Activated T-cell treated with anti-CD3 and anti-CD28 coated beads, Interleukin-2, amount 50 U/mL, for 48 hours (primary cell): ENCODE measurements at places on chromosomes 11 and 22.

GRCh38 chr11:61356706-61357105 is 5.0 kb downstream of the CYB561A3 start:
- no peak for DNase-seq

DNA sequence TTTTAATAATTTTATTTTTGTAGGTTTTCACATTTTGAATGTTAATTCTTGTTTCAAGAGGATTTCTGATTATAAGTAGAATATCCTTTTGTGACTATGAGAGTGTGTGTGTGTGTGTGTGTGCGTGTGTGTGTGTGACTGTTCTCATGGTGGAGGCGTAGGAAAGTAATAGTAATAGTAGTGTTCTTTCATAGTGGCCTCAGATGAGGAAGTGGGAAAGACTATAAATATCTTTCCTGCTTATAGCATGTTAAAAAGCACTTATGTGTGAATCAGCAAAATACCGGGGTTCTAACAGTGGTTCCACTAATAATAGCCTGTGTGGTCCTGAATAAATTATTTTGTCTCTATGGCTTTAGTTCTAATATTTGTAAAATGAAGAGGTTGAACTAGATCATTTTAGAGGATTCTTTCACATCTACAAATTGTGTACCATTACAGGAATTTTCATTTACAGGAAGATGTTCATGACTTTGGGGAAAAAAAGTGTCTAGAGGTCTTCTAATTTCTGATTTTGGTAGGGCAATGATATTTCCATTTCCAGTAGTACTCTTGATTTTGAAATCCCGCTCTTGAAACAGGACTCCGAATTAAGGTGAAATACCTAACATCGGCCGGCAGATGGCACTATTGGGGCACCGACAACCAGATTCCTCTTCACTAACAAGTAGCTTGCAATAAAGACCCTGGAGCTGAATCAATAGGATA is 29.9 kb upstream of the OR10G7 start:
- peak; percentile 77 for DNase-seq

- DNase-seq: no peak
Observed at GRCh38 chr11:47955061-47955755, 25.2 kb upstream of the PTPRJ start.

- no peak for DNase-seq
Observed at GRCh38 chr22:36759481-36760159, 16.3 kb downstream of the IFT27 start.

GRCh38 chr11:40338062-40338461 is 1121.4 kb downstream of the LRRC4C start:
- no peak for DNase-seq

- DNase-seq: no peak
Observed at GRCh38 chr11:7418061-7418460, 67.2 kb upstream of the OLFML1 start.

- no peak for DNase-seq
Observed at GRCh38 chr11:1732418-1733008, 17.9 kb downstream of the IFITM10 start.

GRCh38 chr11:128501008-128501407 is 86.3 kb downstream of the ETS1 start:
- DNase-seq: no peak
